ENCODE measurements at places on chromosomes 13 and 19.

DNA sequence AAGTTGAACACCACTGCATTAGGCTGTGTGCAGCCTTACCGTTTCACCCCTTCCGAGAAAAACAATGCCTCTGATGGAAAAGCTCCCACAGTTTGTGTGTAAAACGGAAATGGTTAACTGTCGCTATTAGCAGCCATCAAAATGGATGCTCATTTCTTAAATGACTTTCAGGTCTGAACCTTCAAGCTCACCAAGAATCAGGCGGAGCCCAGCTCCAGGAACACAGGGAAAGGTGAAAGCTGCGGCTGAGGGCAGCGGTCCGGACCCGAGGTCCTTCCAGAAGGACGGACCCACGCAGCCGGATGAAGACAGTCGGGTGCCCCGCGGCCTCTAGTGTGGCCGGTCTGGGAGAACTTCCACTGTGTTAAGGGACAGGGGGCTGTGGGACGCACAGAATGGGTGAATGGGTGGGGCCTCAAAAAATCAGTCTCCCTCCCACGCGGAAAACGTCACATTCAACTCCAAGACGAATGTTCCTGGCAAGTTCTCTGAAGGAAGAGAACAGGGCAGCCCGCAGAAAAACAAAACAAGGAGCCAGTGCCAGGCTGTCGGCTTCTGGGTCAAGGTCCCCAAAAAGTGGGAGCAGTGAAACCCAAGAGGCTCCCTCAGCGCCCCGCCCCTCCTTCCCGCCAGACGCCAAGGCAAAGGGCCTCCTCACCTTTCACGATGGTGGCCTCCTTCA is 4.9 kb downstream of the IRS2 start:
- no peak for DNase-seq

DNA sequence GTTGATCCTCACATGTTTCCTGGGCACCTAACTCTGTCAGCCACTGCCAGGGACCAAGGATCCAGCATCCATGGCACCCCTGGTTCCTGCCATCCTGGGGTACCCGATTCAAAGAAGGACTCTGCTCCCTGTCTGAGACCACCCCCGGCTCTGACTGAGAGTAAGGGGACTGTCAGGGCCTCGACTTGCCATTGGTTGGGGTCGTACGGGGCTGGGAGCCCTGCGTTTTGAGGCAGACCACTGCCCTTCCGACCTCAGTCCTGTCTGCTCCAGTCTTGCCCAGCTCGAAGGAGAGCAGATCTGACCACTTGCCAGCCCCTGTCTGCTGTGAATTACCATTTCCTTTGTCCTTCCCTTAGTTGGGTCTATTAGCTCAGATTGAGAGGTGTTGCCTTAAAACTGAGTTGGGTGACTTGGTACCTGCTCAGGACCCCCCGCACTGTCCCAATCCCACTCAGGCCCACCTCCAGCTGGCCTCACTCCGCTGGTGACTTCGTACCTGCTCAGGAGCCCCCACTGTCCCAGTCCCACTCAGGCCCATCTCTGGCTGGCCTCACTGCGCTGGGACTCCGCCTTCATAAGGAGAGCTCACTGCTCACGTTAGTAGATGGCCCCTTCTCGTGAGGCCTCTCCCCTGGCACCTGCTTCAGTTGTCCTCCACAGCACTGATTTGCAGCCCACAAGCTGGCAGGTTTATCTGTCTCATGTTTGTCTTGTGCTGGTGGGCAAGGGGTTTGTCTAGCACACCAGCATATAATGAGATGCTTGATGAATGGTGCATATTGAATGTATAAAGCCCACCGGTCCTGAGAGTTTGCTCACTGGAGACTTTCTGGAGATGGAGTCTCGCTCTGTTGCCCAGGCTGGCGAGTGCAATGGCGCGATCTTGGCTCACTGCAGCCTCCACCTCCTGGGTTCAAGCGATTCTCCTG is 3.9 kb downstream of the RPL28 start:
- DNase-seq: no peak

DNA sequence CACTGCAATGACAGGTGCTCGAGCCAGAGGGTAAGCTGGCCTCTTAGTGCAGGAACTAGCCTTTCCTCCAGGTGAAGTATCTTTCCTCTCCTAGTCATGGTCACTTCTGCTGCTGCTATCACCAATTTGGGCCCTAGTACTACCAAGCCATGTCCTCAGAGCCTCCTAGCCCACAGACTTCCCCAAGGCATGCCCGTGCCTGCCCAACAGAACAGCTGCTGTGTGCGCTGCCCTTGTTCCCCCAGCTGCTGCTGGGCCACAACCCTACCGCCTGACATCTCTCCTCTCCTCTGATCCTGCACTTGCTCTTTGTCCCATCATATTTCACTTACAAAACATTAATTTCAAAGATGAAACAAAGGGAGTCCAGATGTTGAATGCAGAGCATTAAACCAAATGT is 168.5 kb upstream of the FREM2 start:
- no peak for DNase-seq

DNA sequence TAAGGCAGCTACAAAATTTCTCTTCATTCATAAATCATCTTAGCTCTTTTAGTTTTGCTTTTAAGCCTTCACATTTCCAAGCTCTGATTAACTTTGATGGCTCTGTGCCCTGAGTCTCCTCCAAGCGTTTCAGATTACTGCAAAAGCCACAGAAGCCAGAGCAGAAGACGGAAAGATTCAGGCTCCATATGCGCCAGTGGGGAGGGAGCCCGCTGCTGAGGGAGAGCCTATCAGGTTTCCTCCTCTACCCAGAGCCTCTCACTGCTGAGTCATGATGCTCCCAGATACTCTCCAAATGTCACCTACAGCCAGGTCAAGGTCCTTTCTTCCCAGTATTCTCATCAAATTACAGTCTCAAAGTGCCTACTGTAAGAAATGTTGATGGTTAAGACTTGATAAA is 193.6 kb downstream of the RAP2A start:
- no peak for DNase-seq

DNA sequence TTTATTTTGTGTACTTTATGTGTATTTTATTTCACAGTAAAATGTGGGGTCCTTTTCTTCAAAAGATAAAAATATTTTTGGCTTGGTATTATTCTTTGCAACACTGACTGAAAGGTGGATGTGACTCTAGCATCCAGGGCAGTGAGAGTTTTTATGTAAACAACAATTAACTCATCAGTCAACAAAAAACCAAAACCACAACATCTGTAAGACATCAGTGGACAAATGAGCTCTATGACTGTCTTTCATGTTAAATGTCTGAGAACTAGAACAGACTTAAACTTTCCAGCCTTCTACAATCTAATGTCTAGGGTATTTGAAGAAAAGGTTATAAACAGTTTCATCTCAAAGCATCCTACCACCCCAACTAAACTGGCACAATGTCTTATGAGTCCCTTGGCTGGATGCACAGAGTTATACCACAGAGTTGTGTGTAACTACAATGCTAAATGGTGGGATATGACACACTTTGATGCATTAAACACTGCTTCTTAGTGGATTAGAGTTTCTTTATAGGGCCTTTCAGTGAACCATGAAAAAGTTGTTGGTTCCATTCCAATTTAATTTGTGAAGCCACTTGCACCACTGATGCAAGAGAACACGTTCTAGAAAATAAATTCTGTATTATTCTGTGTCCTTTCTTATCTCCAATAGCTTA is 544.2 kb upstream of the KLF12 start:
- DNase-seq: no peak

DNA sequence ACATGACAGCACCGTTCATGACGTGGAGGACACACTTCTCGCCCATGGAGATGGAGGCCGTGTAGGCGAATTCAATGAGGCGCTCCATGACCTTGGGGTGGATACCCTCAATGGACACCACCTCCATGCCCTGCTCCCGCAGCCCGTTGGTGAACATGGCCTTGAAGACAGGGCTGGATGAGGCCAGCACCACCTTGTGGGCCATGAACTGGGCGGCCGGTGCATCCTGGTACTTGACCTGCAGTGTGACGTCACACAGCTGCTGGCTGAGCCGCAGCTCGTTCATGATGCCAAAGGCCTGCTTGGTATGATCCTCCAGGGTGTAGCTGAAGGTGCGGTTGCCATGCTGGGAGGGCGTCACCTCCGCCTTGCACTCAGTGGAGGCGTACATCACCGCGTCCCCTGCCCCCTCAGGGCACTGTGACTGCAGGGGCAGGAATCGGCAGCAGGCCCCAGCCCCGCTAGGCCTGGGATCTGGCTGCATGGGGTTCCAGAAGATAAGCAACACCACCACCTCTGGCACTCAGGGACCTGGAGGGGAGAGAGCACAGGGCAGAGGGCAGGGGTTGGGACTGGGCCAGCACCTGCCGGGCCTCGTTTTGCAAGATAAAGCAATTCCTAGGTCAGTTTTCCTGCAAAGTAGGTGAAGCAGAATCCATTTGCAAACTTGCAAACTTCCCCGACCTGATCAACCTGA is 3.5 kb downstream of the KEAP1 start:
- no peak for DNase-seq

- DNase-seq: no peak
Measured at GRCh38 chr19:51594774-51595109, 23.7 kb downstream of the ZNF175 start.

DNA sequence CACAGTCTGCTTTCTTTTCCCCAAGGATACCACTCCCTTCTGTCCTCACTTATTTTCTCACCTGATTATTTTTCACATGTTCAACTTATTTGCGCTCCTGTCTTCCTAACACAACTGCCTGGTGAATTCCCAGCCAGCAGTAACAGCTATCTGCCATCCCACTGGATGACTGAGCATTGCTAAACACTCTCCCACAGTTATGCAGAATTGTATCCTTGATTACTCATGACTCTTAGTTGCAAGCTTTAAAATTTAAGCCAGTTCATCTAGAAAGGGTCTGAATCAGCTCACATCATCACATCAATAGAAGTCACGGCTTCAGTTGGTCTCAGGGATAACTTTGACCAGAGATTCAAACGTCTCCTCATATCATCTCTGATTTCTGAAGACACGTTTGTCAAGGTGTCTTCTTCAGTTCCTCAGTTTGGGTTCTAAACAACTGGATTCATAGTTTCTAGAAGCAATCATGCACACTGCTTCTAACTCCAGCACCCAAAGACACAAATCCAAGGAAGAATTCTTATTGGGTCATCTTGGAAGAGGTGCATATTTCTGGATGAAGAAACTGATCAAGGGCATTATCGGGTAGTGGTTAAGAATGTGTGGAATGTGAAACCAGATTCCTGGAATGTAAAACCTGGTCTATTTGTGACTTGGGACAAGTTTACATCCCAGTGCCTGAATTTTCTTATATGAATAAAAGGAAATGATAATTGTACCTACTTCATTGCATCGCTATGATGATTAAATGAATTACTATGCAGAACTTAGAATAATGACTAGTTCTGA is 13.9 kb upstream of the DACH1 start:
- DNase-seq: no peak

GRCh38 chr13:33556828-33557227 is 261.1 kb upstream of the RFC3 start:
- no peak for DNase-seq

- DNase-seq: no peak
Measured at GRCh38 chr19:40754611-40755247, 3.7 kb downstream of the SNRPA start.

GRCh38 chr13:97448503-97449251 is 14.7 kb downstream of the RAP2A start:
- no peak for DNase-seq

DNA sequence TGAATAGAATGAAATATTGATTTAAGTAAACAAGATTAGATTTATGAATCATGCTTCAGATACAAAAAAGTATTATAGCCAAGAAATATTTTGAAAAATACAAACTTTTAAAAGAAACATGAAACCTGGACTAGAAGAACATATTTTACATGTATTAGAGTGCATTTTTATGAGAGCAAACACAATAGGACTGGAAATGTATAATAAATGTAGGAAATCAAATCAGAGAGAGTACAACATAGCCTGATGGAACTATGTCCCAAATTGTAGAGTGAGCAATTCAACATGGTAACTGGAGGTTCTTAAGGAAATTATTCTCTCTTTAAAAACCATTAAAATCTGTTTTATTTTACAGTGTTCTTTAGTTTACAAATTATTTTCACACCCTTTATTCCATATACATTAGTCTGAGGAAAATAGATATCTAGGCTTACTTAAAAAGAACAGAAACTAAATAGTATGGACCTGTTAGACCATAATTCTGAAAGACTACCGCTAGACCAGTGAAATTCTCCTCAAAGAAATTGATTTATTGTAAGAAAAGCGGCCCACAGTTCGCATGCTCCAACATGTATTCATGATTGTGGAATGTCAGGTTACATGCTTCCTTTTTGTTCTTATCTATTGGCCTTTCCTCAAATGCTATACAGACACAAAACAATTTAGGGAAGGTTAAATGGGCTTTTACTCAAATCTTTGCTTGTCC is 1526.5 kb upstream of the SLC10A2 start:
- DNase-seq: no peak

DNA sequence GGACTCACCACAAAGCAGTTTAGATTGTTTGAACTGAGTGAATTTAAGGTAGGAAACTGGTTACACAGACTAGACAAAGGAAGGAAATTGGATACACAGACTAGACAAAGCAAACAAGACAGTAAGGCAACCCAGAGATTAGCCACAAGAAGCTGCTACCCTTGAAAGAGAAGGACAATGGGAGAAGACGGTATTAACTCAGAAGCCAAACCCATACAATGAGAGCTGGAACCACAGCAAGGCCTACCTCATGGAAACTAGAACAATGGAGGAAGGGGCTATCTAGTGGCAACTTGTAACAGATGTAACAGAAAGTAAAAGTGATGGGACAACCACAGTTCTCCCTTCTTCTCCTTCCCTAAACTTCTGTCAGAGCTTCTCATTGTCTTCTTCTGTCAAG is 410.9 kb upstream of the SPRY2 start:
- no peak for DNase-seq

- no peak for DNase-seq
Measured at GRCh38 chr13:23953860-23954512, 56.7 kb upstream of the C1QTNF9B start.

DNA sequence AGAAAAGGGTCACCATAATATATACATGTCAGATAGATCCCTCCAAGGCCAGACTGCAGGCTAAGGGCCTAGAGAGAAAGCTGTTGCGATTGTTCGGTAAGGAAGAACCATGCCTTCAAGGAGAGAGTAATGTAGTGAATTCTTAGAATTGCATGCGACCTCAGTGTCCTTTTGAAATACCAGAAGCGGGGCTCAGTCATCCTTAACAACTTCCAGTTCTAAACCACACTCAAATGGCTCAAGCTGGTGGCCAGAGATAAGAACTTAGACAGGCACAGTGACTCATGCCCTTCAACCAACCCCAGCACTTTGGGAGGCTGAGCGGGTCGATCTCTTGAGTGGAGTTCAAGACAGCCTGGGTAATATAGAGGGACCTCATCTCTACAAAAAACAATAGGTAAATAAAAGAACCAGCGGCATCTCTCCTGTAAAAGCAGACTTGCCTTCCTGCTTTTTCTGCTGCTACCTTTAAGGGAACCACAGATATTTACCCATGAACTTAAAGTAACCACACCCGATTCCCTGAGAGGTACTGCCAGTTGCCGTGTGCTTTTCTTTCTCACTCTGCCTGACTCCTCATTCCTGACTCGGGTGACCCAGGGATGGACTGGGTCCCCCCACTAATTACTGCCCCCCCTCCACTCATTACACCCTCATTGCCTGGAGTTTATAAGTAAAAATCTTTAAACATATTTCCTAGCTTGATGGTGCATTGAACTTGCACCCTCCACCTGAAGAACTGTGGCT is 15.4 kb upstream of the SIGLEC6 start:
- no peak for DNase-seq

- no peak for DNase-seq
Measured at GRCh38 chr13:66520511-66521355, 709.4 kb downstream of the PCDH9 start.
